ENCODE measurements at places on chromosomes 2 and 18.

GRCh38 chr18:3784949-3785348 is 335.0 kb downstream of the TGIF1 start:
- no peak for DNase-seq

- DNase-seq, result no peak
Measured at GRCh38 chr2:137957033-137957432, 7.2 kb upstream of the HNMT start.

- DNase-seq, result no peak
Measured at GRCh38 chr18:5891854-5892215, 3.5 kb downstream of the TMEM200C start.

GRCh38 chr2:2648094-2648493 is 317.0 kb upstream of the MYT1L start:
- no peak for DNase-seq

All from cortex of kidney (tissue), 1 donor.